ENCODE measurements at places on chromosomes 2 and 18.

DNA sequence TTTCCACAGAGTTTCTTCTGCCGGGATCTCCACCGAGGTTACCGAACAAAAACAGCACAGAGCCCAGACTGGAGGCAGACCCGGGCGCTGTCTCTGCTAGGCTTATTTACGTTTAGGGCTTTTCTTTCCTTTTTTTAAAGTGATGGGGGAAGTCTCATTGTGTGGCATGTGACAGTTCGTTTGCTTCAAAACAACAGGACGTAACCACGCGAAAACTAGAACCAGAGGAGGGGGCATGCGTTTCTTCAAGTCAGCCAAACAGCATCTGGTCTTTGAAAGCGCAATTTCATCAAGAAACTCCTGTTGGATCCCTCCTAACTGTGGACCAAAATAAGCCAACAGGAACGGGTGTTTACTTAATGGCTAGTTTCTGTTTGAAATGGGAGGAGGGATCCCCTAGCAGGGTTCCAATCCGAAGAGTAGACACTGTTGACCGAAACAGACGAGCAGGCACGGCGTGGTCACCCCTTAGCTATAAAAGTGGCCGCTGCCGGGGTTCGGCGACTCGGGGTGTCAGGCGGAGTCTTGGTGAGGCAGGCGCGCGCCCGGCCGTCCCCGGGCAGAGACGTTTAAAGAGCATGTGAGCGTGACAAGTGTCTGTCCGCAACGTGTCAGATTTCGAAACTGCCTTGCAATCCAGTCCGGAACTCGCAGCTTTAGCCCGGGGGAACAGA lies 997 bp upstream of the TGIF1 start:
- peak; percentile 65 for DNase-seq

DNA sequence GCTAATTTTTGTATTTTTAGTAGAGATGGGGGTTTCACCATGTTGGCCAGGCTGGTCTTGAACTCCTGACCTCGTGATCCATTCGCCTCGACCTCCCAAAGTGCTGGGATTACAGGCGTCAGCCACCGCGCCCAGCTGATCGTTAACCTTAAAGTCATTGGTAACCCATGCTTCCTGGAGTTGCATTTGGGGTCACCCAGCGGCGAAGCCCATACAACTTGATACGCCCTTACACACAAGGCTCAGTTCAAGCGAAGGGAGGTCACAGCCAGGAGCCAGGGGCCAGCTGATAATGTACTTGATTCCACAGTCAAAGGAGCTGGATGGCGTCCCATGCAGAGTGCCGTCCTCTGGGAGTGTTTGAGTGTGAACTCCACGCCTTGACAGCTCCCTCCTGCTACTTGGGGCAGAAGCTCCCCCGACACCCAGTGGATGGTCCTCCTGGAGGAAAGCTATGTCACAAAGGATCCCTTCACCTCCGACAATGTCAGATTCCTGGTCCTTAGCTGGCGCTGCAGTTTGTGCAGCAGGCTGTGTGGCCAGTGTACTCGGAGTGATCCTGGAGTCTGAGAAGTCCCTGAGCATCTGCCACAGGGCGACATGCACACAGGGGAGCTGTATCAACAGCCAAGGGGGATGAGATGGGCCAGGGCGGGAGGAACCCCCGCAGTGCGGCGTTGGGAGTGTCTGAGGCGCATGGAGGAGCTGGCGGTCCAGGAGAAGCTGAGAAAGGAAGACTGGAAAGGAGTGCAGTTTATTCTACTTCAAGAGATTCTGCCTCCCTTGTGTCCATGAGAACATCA lies 7.9 kb downstream of the CLHC1 start:
- DNase-seq = no peak

DNA sequence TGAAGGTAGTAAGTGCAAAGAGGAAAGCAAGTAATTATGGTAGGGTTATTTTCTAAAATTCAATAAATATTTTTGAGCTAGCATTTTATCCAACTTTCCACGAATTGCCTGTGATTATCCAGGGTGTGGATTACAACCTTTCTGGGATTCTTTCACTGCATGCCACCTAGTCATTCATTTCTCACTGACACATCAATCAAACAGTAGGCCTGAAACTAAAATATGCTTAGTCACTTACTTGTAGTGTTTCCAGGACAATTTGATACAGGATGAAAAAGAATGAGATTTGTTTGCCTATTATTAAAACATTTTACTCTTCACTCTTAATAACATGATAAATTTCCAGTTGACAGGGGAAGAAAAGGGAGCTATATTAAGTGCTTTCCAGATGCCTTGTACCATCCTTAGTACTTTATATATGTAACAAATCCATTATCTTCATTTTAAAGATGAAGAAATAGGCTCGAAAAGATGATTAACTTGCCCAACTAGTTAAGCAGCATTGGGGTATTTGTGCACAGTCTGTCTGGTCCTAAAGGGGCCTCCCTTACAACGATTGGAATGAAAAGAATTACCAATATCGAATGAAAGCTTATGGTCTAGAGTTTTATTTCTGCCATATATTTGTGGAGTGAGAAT lies 70.4 kb downstream of the KCTD1 start:
- DNase-seq = no peak

- no peak for DNase-seq
Observed at GRCh38 chr2:121992700-121993099, 237.2 kb downstream of the TSN start.

GRCh38 chr2:11749646-11750349 lies 3.4 kb downstream of the LPIN1 start:
- no peak for DNase-seq

GRCh38 chr2:16675781-16676180 lies 10.1 kb upstream of the CYRIA start:
- no peak for DNase-seq

DNA sequence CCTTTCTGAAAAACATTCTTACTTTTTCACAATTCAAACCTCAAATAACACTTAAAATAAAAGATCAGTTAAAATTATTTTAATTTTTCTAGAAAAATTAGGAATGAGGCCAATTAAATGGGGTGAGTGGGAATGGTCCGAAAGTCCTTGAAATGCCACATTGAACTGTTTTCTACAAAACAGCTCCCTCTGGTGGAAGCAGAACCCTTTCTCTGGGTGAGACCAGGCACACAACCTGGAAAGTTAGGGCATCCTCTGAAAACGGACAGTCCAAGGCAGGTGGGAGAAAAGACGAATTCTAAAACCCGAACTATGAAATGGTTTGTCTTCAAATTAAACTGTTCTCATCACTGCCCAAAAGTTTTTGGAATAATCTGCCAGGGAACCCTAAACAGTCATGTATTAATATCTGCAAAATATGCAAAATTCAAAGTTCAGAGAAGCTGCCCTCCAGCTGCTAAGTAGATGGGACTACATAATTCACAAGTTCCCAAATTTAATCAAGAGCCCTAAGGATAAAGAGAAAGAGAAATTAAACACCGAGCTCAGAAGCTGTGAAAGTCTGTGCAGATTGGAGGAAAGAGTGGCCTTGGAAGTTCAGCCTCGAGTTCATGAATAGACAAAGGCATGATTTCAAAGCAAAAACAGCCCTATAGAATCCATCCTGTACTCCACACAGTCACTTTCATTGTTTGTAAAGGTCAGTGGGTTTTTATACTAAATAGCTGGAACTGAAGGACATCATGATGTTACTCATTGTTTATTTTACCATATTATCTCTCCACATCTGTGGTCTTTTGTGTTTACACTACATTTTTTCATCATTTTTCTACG lies 108.3 kb downstream of the PIEZO2 start:
- DNase-seq = no peak

GRCh38 chr2:235537587-235537986 lies 43.7 kb downstream of the AGAP1 start:
- no peak for DNase-seq

DNA sequence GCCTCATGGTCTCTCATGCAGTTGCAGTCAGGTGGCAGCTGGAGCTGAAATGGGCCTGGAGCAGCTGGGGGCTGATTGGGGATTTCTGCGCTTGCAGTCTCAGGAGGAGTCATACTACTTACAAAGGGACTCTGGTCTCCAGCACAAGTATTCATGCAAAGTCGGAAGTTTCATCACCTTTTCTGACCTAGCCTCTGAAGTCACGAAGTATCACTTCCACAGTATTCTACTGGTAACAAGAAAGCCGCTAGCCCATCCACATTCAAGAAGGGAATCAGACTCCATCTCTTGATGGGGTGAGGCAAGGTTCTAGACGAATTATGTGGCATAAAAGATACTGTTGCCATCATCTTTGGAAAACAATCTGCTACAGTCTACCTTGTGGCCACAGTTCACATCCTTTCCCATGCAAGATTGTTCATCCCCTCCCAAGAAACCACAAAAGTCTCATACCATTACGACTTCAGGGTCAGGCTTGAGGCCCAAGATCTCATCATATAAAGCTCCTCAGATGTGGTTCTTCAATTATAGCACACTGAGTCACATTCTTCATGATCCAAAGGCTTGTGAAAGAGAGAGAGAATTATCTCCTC lies 95.3 kb downstream of the SMC6 start:
- DNase-seq = no peak

DNA sequence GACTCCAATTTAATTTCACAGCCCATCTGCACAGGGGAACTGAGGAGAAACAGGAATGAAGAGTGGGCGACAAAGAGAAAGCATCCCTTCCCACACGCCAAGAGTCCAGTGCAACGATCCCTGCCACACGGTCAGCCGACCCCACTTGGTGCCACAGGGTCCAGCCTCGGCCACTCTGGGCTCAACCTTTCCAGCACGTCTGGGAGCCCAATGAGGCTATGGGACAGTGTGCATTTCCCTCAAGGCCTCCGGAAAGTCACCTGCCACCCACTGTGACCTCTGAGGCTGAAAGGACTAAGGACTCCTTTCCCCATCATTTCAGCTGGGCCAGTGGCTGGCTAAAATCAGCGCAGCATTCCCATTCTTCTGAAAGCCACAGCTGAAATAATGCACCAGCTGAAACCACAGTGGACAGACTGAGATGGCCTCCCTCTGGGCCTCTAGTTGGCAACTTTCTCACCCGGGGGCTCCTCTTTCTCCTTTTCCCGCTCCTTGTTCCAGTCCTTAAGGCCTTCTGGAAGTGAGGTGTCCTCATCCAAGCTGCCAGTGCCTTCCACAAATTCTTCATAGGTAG lies 21.2 kb downstream of the TUBB6 start:
- DNase-seq = no peak

DNA sequence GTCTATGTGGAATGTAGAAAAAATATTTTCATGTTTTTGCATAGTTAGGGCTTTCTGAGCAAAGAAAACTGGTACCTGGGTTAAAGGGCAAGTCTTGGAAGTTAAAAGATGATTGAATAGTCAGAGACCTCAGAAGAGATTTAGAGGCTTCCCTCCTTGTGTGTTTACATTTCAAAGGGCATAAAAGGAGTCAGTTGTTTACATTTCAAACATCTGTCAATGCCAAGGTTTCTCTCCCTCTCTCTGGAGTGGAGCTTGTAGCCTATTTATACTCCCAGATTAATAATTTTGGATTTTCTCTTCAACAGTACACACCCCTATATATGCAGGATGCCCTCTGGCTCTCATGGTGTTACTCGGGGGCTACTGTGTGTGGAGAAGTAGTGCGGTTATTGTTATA lies 8.6 kb downstream of the M1AP start:
- no peak for DNase-seq

- no peak for DNase-seq
Observed at GRCh38 chr2:27076323-27076722, 2.1 kb upstream of the EMILIN1 start.

DNA sequence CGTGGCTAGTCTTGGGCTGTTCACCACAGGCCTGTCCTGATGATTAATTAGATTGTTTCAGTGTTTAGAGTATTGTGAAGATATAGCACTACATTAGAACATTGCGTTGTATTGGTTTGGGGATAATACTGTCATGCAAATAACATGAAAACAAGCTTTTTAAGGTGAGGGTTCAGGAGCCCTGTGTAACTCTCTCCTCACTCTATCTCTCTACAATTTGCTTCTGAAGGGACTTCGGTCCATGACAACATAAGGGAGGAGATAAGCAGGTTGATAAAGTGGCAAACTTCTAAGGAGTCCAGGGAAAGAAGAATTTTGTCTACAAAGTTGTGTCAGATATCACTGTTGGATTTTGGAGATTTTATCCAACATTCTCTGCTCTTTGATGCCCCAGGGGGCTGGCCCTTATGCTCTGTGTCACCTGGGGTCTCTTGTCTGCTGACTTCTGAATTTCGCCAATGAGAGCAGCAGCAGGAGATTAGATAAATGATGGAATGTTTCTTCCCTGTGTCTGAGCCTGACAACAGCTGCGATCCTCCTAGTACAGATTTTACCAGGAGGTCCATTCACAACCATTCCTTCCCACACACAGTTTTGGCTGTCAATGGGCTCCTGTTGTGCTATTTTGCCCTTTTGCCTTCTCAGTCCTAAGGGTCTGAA lies 3.3 kb downstream of the TNP1 start:
- no peak for DNase-seq

DNA sequence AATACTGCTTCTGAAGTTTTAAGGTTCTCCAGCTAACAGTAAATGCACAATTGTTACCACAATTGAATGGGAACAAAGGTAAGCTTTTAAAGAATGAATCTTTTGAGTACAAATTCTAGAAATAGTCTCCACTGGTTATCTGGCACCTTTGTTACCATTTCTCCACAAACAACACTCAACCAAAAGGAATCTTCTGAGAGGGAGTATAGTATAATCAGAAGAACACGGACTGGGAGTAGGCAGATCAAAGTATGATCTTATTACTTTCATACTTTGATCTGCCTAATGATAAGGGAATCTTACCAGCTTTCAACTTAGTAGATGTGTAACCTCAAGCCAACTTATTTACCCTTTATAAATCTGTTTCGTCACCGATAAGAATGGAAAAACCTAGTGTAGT lies 1.4 kb downstream of the CEP76 start:
- DNase-seq = no peak

DNA sequence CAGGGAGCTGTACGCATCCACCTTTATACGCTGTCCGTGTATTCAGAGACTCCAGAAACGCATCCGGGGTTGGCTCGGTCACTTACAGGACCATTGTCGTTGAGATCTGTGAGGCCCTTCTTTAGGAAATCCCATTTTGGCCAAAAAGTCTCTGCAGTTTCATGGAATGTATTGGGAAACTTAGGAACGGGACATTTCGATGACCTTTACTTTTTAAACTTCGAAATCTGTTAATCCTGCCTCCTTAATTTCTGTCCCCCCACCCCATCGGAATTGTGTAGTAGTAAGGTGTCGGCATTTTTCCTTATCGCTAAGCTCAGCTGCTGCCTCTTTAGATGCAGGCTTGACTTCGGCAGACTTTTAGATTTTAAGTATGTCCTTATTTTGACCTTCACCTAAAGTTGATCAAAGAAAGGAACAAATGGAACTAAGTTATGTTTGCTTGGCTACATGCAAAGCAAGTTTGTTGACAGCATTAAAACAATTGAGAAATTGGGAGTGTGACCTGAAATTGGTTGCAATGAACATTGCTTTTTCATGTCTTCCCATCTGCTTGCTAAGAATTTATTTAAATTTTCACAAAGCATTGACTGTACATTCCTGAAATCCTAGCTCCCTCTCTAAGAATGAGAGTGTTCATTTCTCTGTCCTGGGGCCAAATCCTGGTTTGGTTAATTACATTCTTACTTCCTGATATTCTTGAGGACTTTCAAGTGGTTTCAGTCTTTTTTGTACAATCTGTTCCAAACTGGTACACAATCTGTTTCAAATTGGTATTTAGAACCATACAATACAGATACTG lies 884 bp upstream of the RAPH1 start:
- no peak for DNase-seq

- DNase-seq = no peak
Observed at GRCh38 chr2:9556121-9556743, 602 bp upstream of the ADAM17 start.

- no peak for DNase-seq
Observed at GRCh38 chr18:7011142-7011541, 106.5 kb downstream of the LAMA1 start.

Data from thoracic aorta (tissue), 2 donors.